Fibroblast of villous mesenchyme (primary cell): ENCODE measurements at places on chromosomes 13 and 19. TPM values are rescaled to one million over a fixed set of nuclear protein-coding genes. Genes with fewer than 3 reads are reported as not detected.

The LINGO3 gene
- total RNA-seq, result under 0.01 TPM in 1 of 2 replicates, not detected in the other

The PCSK4 gene
- total RNA-seq, result 1.3 and 1.9 TPM in 2 replicates

The SELENOV gene
- total RNA-seq, result not detected in 2 replicates

The SEMA6B gene
- under 0.01 TPM in 2 replicates for total RNA-seq

The FAM216B gene
- total RNA-seq, result not detected in 2 replicates

The KIR2DL3 gene
- not detected in 2 replicates for total RNA-seq

The RASGRP4 gene
- not detected in 2 replicates for total RNA-seq

The SCGB2B2 gene
- total RNA-seq, result under 0.01 TPM in 2 replicates

The ZNF497 gene
- 0.32 and 0.86 TPM in 2 replicates for total RNA-seq

The PEG3 gene
- 0.32 and 0.43 TPM in 2 replicates for total RNA-seq

DNA sequence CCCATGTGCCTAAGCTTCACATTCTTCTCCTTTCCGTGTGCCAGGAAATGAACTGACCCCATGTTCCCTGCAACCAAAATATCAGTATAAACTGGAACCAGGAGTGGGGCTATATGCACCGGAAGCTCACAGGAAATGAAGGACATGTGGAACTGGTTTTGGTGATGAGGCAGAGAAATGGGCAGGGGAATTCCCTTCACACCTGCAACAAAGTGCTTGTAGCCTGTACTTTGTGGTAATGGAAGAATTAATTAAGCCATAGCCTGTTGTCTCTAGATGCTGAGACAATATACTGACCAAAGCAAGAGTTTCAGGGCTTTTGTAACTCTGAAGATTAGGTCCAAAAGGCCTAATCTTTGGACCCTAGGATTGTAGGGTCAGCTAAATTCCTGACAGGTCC lies 15.5 kb upstream of the UGGT2 start:
- no peak for DNase-seq

- DNase-seq, result peak; percentile 91
These were observed 1.3 kb upstream of the DNAJC15 start for GRCh38 chr13:43021926-43022670.

DNA sequence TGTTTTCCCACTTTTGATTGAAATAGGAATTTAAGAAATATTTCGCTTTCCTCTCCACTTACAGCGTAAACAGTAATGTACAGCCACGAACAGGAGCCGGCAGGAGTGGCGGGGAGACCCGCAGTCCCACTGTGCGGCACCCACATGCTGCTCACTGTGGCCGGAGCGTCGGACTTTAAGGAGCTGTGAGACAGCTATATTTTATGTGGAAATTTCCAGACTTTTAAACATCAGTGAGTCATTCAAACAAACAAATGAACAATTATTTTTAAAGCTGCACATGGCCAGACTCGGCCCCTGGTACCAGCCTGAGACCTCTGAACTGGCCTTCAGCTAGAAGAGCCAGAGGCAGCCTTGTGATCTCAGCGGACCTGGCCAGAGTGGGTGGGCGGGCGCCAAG lies 52.5 kb downstream of the CRYL1 start:
- DNase-seq, result peak; percentile 26

DNA sequence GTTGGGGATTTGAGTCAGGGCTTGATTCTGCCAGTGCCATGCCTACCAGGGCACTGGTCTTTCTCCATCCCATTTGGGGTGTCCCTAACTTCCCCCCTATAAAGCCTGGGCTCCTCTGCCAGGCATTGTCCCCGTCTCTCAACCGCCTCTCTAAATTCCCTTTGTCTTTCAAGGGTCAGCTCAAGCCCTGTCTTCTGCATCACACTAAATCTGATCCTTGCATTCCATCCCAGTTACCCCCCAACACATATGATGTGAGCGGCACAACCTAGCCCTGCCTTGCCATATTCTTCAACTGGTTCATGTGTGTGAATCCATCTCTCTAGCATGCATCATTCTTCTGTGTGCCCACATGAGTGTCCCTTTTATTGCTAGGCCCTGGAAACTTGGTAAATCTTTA lies 480.9 kb downstream of the ZNF536 start:
- no peak for DNase-seq

- DNase-seq, result no peak
These were observed 13.2 kb downstream of the AP3D1 start for GRCh38 chr19:2138061-2138728.

DNA sequence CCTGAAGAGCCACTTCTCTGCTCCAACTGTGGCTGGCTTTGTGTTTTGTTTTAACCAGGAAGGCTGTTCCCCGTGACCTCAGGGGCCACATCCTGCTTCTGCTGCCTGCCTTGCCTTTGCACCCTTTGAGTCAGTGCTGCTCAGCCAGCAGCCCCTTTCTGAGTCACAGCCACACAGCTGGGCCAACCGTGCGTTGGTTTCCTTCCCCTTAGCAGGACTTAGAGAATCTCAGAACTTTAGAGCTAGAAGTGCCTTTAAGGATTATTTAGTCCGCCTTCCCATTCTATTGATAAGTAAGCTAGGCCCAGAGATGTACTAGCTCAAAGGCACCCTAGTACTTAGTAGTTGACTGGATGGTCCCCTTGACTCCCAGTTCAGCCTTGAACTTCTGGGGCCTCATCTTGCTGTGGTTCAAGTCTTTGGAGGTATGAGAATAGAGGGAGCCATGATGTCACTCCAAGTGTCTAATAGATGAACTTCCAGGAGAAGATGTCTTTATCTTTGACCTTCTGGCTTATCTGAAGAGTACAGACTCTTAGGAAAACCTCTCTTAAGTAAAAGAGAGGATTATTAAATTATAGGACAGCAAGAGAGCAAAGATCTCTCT lies 8.0 kb downstream of the RGCC start:
- peak; percentile 65 for DNase-seq

DNA sequence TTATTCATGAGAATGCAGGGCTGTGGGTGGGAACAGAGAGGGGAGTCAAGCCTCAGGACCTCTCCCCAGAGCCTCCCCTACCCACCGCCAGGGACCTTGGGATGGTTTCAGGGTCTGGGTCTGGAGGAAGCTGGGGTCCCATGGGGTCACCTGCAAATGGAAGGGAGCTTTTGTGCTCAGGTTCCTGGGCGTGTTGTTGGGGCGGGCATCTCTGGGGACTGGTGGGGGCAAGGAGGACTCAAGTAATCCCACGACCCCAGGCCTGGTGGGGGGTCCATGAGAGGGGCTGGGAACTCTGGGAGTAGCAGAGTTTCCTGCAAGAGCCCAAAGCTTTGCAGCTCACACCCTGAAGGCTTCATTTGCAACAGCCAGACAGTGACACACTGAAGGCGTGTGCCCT lies 60.2 kb downstream of the UNC13A start:
- DNase-seq, result no peak

GRCh38 chr13:111115061-111115964 lies at the start of gene ARHGEF7:
Gene ARHGEF7, plus strand, starts transcription at chr13:111115310. Its CDS starts 217 bp downstream, at chr13:111115527.
- peak; percentile 13 for DNase-seq

- DNase-seq, result peak; percentile 34
These were observed 132.7 kb upstream of the KL start for GRCh38 chr13:32883474-32883873.

- peak; percentile 1 for DNase-seq
These were observed 848.7 kb upstream of the PCDH9 start for GRCh38 chr13:68078874-68079273.

- peak; percentile 33 for DNase-seq
These were observed 42.3 kb downstream of the ZNF493 start for GRCh38 chr19:21439201-21439751.

GRCh38 chr19:4375164-4376027 lies 25.0 kb downstream of the SH3GL1 start:
- DNase-seq, result peak; percentile 87

- no peak for DNase-seq
These were observed 39.2 kb downstream of the GPC6 start for GRCh38 chr13:93265800-93266199.

GRCh38 chr19:17868669-17869068 lies 3.1 kb upstream of the SLC5A5 start:
- no peak for DNase-seq

GRCh38 chr19:17532557-17532956 lies 21.1 kb downstream of the PGLS start:
- DNase-seq, result no peak

GRCh38 chr13:51330791-51331190 lies 8.7 kb upstream of the SERPINE3 start:
- peak; percentile 23 for DNase-seq

- no peak for DNase-seq
These were observed 18.7 kb downstream of the CD70 start for GRCh38 chr19:6572217-6572616.

GRCh38 chr13:75255147-75255546 lies 226.8 kb downstream of the TBC1D4 start:
- DNase-seq, result no peak

GRCh38 chr13:113562844-113563243 lies 21.7 kb upstream of the TFDP1 start:
- no peak for DNase-seq

GRCh38 chr19:33124207-33125098 lies 7.5 kb upstream of the WDR88 start:
- DNase-seq, result peak; percentile 25

GRCh38 chr13:84980571-84980970 lies 818.6 kb downstream of the SLITRK6 start:
- no peak for DNase-seq

DNA sequence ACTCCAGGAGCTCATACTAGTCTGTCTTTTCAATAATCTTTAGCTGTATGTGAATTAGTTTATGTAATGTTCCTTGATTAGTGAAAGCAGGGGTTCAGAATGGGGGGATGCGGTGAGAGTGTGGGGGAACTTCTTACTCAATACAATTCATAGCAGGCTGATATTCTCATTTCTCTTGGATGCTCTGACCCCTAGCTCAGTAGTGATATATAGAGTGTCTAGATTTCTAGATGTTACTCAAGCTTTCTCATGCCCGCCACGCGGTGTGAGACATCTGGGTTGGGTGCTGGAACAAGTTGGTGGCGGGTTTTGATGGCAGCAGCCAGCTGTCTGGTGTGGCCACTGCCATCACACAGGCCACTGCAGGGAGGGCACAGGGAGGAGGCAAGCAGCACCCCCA lies 39.3 kb upstream of the FLT1 start:
- no peak for DNase-seq

DNA sequence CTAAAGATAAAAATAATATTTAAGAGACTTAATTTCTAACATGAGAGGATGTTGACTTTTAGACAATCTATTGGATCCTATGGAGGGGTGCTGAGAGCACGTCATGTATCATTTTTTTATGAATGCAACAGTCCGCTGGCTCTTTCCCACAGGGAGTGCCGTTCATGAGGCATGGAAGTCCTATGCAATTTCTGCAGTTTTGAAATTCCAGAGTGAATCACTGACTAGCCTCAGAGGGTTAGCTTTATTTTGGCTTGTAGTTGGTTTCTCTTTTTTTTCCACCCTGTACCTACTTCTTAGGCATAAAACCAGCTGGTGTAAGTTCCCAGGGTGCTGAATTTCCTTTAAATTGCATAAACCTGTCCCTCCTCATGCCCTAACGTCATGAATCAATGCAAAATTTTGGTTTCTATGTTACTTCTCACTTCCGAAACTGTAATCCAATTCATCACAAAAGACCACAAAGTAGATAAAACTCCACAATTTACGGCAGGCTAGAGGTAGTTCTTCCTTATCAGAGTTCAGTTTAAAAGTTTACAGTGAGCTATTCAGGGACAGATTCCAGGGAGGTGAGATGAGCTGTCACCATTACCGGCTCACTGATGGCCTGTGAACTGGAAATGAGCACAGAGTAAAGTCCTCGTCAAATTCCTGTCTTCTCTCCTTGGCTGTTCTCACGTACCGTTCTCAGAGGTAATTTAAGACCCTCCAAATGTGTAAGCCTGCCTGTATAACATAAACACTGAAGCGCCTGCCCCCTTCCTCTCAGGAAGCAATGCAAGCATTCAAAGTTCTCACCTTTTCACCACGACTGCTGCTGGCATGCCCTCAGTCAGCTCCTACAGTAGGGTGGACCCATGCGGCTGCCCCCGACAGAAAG lies 216.6 kb upstream of the SLC10A2 start:
- DNase-seq, result peak; percentile 45

DNA sequence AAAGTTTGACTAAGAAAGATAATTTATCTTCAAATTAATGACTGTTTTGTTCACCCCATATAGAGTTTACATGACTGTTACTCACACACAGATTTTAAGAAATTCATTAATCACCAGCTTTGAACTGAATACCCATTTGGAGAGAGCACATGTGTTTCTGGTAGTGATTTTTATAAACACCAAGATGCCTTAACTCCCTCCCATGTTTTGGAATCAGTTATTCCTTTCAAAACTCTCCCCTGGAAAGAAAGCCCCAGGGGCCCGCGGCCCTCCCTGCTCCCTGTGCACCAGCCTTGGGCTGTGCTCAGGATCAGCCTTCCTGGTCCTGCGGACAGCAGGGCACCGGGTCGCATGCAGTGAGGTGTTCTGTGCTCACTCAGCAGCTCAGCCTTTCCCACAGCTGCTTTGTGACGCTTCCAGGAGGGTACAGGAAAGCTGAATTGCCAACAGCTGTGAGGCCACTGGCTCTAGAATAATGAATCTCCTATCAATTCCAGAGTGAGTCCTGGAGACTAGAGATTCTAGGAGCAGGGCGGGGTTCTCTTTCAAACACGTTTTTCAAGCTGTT lies 483.2 kb downstream of the EFNB2 start:
- DNase-seq, result peak; percentile 32

DNA sequence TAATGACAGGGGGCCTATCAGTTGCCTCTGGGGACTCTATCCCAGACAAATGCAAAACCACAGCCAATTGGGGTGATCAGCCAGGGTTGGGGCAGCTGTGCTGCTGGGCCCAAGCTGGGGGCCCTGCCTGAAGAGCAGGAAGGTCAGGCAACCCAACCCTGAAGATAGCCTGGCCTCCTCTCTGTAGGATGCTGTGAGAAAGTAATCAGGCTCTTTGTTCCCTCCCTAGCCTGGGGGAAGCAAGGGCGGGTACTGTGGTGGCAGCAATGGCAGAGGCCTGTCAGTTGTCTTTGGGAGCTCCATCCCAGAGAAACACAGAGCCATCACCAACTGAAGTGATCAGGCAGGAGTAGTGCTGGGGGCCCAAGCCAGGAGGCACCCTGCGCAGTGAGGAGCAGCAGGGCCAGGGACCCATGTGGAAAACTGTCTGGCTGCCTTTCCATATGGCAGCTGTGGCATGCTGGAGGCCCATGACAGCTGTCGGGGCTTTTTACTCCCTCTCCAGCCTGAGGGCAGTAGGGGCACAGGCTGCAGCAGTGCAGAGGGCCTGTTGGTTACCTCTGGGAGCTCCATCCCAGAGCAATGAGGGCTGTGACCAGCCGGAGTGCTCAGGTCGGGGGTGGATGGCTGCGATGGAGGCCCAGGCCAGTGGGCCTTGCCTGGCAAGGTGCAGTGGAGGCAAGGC lies 73.6 kb upstream of the ATP12A start:
- no peak for DNase-seq
